ENCODE measurements at places on chromosomes 12 and 14.
A peak's percentile ranks its signal among the peaks of the same experiment; 100 is the strongest.

GRCh38 chr12:66203820-66204219 is 14.8 kb downstream of the IRAK3 start:
- DNase-seq: peak; percentile 32

DNA sequence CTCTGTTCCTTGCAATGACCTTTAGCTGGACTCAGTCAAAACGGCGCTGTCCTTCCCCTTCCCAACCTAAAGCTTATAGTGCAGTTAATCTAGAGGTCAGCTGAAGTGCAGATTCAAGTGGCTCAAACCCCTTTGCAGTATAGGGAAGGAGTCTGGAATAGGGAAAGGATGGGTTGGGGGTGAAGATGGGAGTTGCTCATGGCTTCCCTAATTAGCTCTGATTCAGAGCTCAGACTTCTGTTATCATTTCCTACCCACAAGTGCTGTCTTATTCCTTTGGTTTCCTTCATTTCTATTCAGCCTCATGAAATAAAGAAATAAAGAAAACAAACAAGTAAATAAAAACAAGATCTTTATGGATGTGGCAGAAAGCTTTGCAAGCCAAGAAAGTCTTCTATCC is 264.0 kb upstream of the HMGA2 start:
- DNase-seq: no peak

DNA sequence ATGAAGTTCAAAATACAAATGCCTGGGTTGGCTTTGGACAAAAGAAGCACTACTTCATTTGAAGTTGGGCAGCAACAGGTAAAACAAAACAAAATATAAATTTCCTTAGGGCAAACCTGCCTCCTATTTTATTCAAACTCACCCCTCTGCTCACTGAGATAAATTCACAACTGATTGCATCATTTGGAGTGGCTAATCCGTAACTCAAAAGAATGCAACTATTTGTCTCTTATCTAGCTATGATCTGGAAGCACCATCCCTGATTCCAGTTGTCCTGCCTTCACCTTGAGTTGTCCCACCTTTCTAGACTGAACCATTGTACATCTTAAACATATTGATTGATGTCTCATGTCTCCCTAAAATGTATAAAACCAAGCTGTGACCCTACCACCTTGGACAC is 145.0 kb downstream of the CCER1 start:
- no peak for DNase-seq

- no peak for DNase-seq
Observed at GRCh38 chr12:40560848-40561247, 131.4 kb upstream of the CNTN1 start.

GRCh38 chr12:4417455-4417854 is 28.2 kb downstream of the FGF6 start:
- no peak for DNase-seq

DNA sequence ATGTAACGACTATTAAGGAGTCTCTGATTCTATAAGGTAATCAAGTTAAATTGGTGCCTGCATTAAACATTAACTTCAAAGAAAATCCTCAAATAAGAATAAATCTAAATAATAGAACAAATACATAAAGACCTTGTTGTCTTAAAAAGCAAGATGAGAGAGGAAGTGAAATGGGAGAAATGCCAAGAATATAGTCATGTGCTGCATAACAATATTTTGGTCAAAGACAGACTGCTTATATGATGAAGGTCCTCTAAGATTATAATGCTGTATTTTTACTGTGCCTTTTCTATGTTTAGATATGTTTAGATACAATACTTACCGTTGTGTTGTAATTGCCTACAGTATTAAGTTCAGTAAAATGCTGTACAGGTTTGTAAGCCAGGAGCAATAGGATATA is 213.6 kb downstream of the C12orf42 start:
- no peak for DNase-seq

DNA sequence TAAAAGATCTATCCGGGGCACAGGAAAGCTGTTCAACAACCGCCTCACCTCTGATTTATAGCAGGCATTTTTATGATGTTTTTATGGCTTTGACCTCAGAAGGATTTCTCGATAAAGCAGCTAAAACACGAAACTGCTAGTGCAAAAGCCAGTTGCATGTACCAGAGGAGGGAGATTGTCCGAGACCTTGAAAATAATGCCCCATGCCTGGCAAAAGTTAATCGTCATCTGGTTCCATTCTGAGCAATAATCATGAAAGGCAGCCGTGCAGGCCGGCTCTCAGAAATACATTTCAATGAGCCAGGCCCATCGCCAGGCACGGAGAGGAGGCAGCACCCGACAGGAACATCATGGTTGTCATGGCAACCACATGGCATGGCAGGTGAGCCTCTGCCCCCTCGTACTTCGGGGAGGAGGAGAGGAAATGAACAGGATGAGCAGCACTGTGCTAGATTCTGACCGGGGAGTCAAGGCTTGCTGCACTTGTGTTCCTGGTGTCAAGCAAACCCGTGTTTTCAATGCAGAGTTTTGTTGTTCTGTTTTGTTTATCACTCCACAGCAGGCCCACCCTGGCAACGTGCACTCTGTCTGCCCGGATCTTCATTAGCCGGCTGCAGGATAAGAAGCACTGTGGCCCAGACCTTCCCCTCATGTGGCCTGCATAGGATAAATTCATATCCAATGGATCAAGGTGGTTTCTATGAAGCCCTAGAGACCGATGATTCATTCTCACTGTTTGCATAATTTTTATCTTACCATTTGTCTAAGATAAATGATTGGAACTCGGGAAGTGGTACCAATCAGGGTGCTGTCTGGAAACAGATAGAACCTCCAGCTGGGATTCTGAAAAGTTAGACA is 160.2 kb downstream of the RIMBP2 start:
- no peak for DNase-seq

GRCh38 chr14:96126339-96126782 is 78.3 kb upstream of the BDKRB2 start:
- no peak for DNase-seq

DNA sequence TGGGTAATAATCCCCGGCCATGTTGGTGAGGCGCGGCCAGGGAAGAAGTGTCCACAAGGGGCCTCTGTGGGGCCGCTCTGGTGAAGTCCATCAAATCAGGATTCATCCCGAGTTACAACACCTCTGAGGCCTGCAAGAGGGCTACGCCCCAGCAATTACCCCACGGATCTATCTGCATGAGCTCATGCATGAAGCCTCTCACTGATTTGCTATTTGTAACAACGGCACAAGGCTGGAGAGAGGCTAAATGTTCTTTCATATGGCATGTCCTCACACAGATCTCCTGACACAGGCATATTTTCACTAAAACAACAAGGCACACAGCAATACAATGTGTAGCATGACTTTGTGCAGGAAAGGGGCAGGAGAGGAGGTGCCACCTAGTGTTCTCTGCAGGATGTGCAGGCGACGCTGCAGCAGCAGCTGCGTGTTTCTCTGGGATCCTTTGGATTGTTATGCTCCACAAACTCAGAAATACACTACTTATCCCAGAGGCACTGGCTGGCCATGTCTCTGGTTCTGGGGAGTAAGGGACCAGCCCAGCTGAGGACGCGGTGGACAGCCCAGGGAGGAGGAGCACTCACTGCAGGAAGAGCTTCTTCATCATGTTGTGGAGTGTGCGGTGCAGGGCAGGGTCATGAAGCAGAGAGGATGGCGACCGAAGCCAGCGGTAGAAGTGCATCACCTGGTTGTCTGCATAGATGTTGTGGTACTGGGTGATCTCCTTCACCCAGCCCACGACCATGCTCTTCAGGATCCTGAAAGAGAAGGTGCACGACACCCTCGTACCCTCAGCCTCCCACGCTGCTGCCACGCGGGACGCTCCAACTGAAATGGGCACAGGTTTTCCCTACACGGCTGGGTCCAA is 20.2 kb downstream of the P2RX2 start:
- peak; percentile 51 for DNase-seq

GRCh38 chr12:79933043-79933442 is 1.9 kb downstream of the PPP1R12A start:
- DNase-seq: no peak

All from kidney tubule cell (primary cell).